Stimulated activated CD8-positive, alpha-beta memory T cell treated with anti-CD3 and anti-CD28 coated beads, Interleukin-15, amount 100 ng/mL, for 1 hour (primary cell): ENCODE measurements at places on chromosomes 4 and X.

DNA sequence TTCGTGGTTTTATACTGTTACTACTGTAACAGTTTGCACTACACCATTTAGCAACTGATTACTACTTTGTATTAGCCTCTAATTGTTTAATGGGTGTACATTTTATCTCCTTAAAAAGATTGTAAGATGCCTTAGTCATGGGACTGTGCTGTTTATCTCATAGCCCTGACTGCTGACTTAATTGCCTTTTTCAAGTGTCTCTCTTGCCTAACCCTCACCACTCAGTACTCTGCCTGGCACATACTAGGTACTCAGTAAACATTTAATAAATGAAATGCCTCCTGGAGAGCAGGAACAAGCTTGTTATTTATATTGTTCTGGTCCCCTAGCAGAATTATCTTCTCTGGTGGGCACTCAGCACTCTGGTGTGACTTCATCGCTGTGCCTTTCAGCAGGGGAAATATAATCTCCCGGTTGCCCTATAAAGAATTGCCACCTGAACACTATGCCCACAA lies 1.7 kb upstream of the STIM2 start:
- DNase-seq = no peak

DNA sequence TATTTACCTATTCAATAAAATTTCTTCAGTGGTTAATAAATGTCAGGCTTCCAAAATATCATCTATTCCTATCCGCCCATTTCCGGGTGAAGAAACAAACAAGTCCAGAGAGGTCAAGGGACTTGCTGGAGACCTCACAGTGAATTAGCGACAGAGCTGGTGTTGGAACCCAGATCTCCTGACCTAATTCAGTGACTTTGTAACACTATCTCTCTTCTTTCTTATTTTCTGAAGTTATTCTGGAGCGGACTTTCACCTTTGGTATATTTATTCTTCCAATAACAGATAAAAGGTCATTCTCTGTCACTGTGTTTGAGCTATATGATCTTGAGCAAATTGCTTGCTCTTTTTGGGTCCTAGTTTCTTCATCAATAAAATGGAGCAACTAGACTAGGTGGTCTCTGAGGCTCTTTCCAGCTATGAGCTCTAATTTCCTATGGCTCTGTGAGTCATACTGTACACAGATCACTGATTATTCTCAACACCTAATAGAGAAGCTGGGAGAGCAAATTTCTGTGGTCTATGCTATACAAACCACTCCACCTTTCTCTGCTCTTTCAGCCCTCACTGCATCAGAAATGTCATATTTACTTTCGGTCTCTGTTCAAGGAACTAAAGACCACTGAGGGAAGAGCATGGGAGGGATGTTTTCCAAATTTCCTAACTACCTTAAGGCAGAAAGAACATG lies 113.2 kb upstream of the IGSF1 start:
- no peak for DNase-seq

DNA sequence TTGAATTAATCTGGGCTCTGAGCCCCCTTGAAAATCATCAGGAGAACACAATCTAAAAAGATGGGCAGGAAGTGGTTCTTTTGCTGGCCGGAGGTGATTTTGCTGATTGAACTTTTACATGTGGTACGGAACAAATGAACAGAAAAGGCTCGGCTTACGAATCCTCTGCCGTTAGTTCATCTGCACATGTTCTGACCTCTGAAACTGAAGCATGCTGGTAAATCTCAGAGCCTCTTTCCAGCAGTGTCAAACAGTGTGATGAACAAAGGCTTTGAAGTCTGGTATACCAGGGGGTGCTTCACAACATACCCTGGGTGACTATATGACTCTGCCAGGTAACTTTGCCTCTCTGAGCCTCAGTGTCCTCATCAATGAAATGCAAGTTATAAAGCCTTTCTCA lies 194.2 kb upstream of the C1QTNF7 start:
- DNase-seq = no peak

- DNase-seq = no peak
Observed at GRCh38 chr4:135192751-135193535, 991.4 kb upstream of the PABPC4L start.

DNA sequence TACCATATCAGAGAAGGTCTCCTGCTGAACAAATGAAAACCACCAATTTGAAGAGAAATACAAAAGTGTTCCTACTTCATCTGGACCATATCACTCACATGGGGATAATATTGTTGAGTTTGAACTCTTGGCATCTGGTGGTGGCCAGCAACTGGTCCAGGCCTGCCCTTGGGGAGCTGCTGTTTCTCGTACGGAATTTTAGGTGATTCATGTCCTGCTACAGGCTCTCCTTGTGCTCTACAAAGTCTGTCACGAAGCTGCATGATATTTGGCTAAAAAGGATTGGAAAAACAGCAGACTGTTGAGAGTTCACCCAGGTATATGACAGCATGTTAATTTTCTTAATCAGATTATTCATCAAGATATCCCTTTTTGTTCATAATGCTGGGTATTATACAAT lies 42.2 kb downstream of the SEC31A start:
- DNase-seq = no peak

DNA sequence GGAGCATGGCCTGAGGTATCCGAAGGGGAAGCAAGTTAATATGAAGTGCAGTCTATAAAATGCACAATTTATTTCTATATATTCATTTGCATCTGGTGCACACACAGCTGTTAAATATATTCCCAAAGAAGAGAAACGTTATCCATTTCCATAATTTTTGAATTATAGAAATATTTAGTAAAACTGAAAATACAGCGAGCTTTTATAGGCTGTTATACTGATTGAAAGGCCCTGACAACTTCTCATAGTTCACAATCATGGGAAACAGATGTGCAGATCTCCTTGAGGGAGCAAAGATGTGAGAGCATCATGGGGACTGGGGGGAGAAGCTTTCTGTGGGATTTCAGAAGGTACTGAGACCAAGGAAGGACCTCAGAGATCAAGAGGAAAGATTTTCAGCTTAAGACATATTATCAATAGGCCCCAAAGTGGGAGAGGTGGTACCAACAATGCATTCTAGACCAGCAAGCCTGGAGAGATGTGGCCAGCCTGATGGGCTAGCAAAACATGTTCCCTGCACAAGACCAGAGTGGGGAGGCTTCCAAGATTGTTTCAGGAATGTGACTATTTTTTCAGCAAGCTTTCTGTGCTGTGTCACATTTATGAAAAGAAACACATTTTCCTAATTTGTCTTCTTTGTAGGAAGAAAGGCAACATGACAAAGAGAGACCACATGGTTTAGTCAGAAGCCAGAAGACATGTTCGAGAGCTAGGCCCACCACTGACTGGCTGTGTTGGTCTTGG lies 256.0 kb upstream of the SFRP2 start:
- DNase-seq = no peak

DNA sequence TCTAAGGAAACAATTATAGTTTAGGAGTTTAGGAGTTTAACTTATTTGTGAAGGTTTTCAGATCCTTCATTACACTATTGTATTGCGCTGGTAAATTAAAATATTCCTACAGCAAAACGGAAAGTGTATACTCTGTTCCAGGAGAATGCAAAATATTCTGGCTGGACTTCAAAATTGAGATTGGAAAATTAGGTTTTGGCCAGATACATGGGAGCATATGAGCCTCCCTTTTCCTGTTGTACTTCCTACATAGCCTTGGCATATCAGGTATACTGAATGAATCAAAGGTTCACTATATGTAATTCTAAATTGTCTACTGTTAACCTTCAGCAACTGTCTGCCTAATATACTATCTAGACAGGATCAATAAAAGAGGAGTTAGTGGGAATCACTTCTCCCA lies 25.2 kb upstream of the GRIA2 start:
- no peak for DNase-seq

GRCh38 chr4:122830426-122831095 lies 3.9 kb downstream of the FGF2 start:
- no peak for DNase-seq

- DNase-seq = no peak
Observed at GRCh38 chr4:2044119-2044485, 15.0 kb upstream of the NAT8L start.

GRCh38 chr4:113146876-113147358 lies 97.5 kb downstream of the ANK2 start:
- DNase-seq = no peak

- no peak for DNase-seq
Observed at GRCh38 chr4:118762730-118763477, 73.0 kb downstream of the SEC24D start.
